ENCODE measurements at places on chromosomes 7 and 10.

- DNase-seq: no peak
Observed at GRCh38 chr10:3419719-3420495, 247.3 kb upstream of the PITRM1 start.

DNA sequence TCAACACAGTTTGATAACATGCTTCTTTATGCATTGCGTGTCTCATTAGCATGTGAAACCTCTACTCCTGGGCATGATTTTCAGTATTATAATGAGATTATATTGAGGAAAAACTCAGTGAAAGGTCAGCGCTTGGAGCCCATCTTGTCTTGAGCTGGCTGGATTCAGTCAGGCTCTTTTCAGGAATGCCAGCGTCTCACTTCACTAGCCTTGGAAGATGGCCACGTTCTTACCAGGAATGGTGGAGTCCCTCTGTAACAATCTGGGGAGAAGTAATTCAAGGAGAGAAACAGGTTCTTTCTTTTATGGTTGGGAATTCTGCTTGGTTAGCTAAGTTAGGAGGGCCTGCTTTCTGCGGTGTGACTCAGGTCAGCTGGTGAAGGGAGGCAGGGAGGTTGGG is 241.0 kb downstream of the GALNT17 start:
- DNase-seq: no peak

DNA sequence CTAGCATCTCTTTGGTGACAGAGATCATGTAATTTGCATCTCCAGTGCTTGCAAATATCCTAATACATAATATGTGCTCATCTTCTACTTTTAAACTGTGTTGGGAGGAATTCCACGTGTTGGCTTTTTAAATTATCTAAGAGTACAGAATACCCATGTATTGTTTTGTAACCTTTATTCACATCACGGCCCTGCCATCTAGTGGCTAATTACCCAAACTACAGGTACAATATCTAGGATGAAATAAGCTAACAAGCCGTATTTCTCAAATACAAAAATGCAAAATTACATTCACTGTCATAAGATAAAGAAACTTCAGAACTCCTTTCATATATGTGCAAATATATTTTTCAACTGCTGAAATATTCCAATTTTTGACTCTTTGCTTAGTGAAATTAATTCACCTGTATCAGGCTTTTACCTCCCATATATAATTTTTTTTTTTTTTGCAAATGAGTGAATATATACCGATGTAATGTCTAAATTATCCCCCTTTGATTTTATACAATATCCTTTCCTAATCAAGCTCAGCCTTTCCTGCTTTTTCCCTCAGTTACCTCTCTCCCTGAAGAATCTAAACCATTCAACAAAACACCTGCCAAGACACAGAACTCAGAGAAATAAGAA is 30.3 kb upstream of the LSM8 start:
- peak; percentile 32 for DNase-seq

- DNase-seq: no peak
Observed at GRCh38 chr7:157855452-157856213, 518.8 kb downstream of the DNAJB6 start.

- no peak for DNase-seq
Observed at GRCh38 chr7:132932296-132933071, 149.4 kb downstream of the CHCHD3 start.
